ENCODE measurements at places on chromosomes 1 and 21.

- no peak for DNase-seq
Observed at GRCh38 chr1:85198864-85199263, 2.0 kb downstream of the SYDE2 start.

DNA sequence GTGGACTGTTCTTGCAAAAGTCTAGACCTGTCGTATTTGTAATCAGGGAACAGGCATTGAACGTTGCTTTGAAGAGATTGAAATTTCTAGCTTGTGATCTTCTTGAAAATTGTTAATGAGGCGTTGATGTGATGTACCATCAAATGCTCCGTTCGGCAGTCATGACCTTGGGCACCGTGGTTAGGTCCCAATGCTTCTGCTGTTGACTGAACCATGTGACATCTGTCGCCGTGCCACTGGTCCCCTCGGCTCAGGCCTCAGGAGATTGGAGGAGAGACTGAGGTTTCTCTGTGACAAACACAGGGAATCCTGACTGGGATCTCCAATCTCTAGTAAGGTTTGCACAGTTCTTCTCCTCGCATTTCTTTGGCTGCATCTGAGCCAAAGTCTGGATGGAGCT, 18.1 kb upstream of the KCNAB2 start:
- DNase-seq = peak; percentile 52

DNA sequence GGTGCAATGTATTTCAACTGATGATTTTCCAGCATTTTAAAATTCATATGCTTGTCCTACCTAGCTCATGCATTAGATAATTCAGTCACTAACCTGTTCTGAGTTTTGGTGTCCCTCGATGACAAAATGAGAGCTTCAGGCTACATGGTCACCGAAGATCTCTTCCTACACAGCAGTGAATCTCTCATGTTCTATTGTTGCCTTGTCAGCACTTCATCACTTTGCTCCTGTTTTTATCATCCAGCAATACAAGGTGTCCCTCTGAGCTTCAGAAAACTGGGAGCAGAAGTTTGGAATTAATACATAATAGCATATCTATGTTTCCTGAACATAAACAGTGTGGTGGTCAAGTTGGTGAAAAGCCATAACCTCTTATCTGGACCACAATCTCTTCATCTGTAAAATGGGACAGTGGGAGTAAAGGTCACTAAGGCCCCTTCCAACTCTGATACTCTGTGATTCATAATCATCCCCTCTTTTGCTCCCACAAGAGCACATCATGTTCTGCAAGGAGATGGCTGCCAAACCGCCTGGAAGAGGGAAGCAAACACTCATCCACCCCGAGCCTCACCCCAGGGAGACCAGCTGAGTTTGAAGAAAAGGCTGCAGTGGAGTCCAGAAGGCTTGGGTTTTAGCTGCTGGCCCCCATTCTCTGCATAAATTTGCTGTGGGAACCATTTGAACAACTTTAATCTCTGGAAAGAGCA, 137.9 kb upstream of the F3 start:
- no peak for DNase-seq

DNA sequence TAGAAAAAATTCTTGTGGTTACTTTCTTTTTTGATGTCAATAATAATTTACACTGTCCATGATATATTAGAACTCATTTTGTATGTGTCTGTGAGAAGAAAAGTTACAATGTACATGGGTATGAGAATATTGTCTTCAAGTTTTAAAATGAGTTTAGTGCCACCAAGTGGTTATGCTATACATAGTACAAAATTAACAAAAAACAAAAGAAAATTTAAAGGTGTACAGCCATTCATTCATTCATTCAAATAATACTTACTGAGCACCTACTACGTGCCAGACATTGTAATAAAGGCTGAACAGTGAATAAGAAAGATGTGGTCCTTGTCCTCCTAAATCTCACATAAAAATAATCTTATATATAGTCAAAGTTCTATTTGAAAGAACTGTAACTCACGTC, 27.7 kb downstream of the UCHL5 start:
- DNase-seq = no peak

DNA sequence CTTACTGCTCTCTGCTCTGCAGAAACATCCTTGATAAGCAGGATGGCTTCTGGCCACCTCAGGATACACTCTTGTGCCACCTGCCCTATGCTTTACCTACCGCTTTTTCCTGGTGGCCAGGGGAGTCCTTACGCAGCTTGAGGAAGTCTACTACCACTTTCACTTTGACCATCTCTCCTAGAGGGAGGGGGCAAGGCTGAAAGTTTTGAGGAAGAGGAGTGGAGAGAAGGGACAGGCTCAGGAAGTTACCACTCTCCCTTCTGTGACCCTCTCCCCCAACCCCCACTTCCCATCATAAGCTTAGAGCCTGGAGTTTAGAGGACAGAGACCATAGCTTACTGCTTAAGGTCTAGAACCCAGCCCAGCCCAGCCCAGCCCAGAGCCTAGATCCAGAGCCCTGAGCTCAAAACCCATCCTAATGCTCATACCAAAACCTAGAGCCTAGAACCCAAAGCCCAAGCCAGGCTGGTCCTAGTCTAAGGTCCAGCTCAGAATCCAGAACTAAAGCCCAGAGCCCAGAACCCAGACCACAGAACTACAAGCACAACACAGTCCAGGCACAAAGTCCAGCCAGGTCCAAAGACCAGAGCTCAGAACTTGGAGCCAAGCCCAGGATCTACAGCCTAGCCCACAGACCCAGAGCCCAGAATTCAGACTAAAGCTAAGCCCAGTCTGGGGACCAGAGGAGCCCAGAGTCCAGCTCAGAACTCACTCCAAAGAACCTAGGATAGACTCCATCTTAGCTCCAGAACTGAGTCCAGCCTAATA, 18.0 kb upstream of the MFSD2A start:
- peak; percentile 59 for DNase-seq

Data from inflammatory macrophage (primary cell).